ENCODE measurements at places on chromosomes 4 and X.

- DNase-seq, result no peak
These were observed 23.8 kb downstream of the TRPC5 start for GRCh38 chrX:112058766-112059165.

DNA sequence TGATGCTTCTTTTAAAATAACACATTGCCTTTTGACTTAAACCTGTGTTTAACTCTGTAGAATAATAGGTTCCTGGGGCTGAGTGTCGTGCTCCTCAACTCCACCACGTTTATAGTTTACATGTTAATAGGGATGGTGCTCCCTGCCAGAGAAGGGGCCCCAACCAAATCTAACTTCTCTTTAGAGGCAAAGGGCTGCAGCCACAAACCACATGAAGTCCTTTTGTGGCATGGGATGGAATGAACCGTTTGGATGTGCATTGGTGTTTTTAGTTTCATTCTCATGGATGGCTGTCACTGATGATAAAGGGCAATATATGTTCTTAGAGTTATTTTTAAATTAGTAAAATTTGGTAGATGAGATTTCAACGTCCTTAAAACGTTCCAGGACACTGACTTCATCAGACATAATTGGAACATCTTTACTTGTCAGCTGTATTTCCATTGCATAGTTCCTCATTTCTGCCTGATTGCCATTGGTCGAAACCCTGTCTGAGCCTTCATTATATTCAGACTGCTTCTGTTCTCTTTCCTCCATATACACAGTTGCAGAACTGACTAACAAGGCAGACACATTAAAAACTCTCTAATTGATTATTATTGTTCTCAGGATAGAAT is 60.4 kb upstream of the HPF1 start:
- DNase-seq, result no peak

DNA sequence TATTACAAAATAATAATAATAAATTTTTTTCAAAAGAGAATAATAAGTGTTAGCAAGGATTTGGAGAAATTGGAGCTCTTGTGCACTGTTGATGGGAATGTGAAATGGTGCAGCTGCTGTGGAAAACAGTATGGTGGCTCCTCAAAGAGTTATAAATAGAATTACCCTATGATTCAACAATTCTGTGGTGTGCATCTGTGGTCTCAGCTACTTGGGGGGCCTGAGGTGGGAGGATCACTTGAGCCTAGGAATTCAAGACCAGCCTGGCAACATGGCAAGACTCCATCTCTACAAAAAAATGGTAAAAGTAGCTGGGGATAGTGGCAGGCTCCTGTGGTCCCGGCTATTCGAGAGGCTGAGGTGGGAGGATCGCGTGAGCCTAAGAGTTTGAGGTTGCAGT is 19.6 kb downstream of the MND1 start:
- DNase-seq, result no peak

GRCh38 chr4:72665171-72665968 is 96.3 kb upstream of the ADAMTS3 start:
- no peak for DNase-seq

- DNase-seq, result no peak
These were observed 29.9 kb downstream of the NSD2 start for GRCh38 chr4:1901127-1901526.

DNA sequence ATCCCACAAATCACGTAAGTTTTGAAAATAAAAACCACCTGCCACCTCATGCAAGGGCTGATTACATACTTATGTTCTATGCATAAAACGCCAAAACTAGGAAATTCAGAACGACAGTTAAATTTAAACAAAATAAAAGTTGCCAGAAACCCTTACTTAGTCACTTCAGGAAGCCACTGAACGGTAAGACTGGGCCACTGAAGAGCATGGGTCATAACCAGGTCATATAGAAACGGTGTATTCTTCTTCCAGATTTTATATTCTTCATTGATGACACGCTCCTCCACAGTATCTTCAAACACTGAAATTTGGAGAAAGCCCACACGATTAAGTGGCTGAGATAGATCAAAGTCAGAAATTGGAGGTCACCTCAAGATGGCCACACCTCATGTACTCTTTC is 1.2 kb downstream of the RBBP7 start:
- no peak for DNase-seq

All from GM12892 (cell line).